ENCODE measurements at places on chromosomes 2 and 18.

DNA sequence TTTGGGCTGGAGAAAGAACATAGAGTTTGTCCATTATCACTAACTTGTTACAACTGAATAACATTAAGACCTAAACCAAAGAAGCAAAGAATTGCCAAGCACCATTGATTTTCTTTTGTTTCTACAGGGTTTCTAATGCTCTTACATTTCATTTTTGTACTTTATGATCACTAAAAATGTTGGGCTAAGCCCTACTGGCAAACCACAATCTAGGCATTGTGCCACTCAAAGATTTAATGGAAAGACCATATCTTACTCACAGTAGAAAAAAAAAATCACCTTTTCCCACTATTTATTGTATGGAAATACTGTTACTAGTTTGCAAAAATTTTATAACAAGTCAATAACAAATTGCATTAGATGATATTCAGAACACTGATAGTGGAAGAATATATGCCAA is 447.4 kb upstream of the PKDCC start:
- no peak for DNase-seq

DNA sequence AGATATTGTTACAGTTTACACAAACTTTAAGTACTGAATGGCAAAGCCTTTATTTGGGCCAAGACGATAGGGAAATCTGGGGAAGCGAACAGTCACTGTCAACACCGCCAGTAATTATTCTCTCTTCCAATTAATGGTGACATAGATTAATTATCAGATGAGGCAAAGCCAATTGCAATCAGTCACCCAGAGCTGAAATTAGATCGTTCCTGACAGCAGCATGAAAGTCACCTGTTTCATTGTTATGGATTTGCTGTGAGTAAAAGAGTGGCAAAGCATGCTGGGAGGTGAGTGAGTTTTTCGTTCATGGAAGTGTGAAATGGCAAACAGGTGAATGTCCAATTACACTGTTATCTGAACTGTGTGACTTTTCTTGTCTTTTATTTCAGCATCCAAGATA is 164.8 kb upstream of the KLHL14 start:
- no peak for DNase-seq

DNA sequence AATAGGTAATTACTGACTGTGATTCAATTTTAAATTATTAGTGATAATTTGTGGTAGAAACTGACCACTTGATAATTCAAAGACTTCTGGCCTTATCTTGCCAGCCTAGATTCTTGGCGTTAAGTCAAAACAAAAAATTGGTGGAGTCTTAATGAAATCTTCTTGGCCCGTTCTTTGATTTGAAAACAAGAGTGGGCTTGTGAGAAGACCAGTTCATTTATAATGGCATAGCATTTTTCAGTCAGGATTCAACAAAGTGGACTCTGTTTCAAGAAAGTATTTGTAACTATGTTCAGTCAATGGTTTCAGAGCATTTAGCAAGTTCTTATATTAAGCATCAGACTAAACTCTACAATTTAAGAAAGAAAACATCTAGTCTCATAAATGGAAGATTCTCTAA is 26.0 kb downstream of the ITGA4 start:
- DNase-seq = no peak

- no peak for DNase-seq
Measured at GRCh38 chr2:43948370-43948769, 47.4 kb downstream of the LRPPRC start.

DNA sequence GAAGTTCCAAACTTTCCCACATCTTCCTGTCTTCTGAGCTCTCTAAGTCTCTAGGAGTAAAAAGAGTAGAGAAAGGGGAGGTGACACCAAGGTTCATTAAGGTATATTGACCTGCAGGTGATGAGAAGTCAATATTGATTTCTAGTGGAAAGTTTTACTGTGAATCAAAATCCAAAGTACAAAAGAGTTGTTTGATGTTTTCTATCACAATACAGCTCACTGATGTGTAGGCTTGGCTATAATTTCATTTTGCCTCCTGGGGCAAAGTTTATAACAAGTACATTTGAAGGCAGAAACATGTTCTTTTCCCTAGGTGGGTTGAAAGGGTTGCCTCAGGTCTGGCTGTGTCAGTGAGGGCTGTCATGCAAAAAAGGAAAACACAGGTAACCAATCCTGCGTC is 65.2 kb upstream of the LRPPRC start:
- DNase-seq = no peak

Measured in urothelium cell line (cell line).